ENCODE measurements at places on chromosomes 6 and 20.

GRCh38 chr20:13995086-13995665 is at the start of gene MACROD2:
TSS of gene MACROD2 (plus strand) at chr20:13995516.
- peak; percentile 83 for DNase-seq

- no peak for DNase-seq
These were observed 3.8 kb upstream of the FKBP1A start for GRCh38 chr20:1396702-1397101.

GRCh38 chr6:148893073-148893472 is 146.2 kb downstream of the UST start:
- no peak for DNase-seq

DNA sequence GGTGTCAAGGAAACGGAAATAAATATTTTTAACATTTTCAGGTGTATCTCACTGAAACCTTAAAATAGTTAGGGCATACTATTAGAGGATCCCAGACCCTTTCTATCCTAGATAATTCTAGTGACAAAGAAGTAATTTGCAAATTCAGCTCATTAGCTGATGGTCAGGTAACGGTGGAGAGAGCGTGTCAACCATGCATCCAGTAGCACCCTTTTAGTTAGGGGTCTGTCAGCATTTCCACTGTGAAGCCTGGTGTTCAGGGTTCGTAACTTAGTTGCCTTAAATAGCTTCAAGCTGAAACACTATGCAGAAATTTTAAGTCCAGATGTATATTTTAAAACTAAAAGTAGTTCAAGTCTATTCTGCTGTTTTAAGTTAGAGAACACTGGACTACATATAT is 48.5 kb upstream of the SUPT3H start:
- DNase-seq: no peak

GRCh38 chr20:53750827-53751619 is 157.4 kb upstream of the ZNF217 start:
- DNase-seq: peak; percentile 46

- DNase-seq: peak; percentile 43
These were observed 87.7 kb upstream of the MAFB start for GRCh38 chr20:40776466-40777457.

- no peak for DNase-seq
These were observed 21.1 kb downstream of the PPP1R14C start for GRCh38 chr6:150163970-150164369.

GRCh38 chr6:135811170-135811569 is 40.3 kb upstream of the PDE7B start:
- DNase-seq: no peak

- DNase-seq: no peak
These were observed 32.0 kb upstream of the POU5F1 start for GRCh38 chr6:31202259-31203166.

DNA sequence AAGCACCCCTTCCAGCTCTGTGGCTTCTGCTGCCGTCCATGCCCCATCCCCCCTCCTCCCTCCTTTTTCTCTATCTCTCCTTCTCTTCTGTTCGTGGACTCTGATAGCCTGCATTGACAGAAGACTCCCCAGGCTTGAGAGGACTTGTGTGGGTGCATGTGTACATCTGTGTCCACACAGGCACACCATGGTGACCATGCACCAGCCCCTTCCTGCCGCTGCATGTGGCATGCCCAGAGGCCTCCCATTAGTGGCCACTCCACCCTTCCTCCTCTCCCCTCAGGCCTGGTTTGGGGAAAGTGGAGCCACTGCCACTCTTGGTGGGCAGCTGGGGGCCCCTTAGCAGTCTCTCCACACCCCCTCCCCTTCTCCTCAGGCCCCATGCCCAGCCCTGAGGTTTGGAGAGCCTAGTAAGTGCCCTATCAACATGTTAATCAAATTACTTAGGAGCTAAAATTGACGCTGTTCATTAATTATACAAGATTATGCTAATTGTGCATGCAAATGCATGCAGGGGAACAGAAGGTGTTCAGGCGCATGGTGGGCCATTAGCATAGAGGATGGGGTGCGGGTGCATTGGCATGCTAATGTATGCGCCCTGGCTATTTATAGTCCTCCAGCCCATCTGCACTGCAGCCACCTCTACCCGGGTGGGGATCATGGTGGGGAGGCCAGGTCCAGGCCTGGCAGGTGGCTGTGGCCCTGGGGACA is 45.9 kb downstream of the EBF4 start:
- no peak for DNase-seq

GRCh38 chr6:143068001-143068400 is 7.3 kb downstream of the AIG1 start:
- no peak for DNase-seq

GRCh38 chr6:89273816-89274215 is 41.3 kb downstream of the GABRR2 start:
- DNase-seq: no peak

- DNase-seq: no peak
These were observed 369.9 kb downstream of the TAF4 start for GRCh38 chr20:61695741-61696140.

GRCh38 chr6:12315292-12316081 is 25.3 kb downstream of the EDN1 start:
- DNase-seq: no peak

- DNase-seq: no peak
These were observed 42.9 kb upstream of the ZFP64 start for GRCh38 chr20:52234302-52235045.

- DNase-seq: no peak
These were observed 17.3 kb downstream of the NSFL1C start for GRCh38 chr20:1449370-1449769.

DNA sequence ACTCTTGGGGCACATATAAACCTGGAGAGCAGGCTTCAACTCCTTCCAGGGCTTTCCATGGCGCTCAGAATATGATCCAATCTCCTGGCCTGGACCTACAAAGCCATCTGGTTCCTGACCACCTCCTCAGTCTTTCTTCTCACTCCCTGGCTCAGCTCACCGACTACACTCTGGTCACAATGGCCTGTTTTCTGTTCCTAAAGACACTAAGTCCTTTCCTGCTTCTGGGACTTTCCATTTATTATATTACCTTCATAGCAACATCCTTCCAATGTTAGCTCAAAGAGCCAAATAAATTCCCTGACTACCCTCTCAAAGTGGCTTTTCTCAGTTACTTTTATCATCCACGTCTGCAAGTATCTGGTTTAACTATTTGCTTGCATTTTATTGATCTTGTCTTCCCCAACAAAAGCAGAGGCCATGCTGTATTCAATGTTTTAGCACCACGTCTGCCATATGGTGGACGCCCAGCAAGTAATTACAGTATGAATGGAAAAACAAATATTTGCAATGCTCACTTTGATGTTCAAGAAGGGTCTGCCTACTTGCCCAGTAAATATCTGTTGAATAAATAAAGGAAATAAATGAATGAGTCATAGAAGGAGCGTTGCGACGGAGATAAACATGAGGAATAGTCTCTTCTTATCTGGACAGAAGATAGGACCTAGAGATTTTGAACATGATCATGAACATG is 328.4 kb downstream of the ESR1 start:
- DNase-seq: no peak

GRCh38 chr6:25194172-25194678 is 84.9 kb upstream of the CARMIL1 start:
- no peak for DNase-seq

- no peak for DNase-seq
These were observed 126.9 kb downstream of the TRMT11 start for GRCh38 chr6:126113261-126113660.

DNA sequence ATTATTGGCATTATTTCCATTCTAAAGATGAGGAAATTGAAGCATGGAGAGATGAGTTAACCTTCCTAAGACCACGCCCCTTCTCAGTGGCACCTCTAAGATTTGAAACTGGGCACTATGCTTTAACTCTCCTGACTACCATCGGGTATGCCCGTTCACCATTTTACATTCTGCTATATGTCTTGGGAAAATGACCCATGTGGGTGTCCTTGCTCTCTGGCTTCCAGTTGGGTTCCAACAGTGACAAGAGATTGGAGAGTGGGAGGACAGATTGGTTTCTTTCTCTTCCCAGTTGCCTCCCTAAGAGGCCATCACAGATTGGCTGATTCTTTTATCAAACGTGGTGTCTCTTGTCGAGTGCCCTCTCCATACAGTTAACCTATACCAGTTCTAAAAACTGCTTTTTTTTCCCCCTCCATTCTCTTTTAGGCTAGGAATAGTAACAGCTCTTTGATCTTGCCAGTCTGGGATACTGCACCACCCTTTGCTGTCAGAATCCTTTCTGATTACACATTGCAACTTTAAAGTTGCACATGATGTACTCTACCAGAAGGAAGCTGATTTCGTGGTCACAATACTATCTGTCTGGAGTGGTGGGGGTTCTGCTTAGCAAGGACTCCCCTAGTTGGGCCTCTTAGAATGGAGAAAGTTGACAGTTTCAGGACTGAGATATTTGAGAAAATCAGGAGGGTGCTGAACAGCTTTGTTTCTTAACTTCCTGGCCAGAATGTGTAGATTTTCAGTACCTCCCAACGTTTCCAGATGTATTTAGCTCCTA is 88.0 kb upstream of the ELOVL5 start:
- DNase-seq: peak; percentile 88

- no peak for DNase-seq
These were observed 954.7 kb upstream of the ADGRB3 start for GRCh38 chr6:67680297-67680932.
